ENCODE measurements at places on chromosomes 2 and 18.

DNA sequence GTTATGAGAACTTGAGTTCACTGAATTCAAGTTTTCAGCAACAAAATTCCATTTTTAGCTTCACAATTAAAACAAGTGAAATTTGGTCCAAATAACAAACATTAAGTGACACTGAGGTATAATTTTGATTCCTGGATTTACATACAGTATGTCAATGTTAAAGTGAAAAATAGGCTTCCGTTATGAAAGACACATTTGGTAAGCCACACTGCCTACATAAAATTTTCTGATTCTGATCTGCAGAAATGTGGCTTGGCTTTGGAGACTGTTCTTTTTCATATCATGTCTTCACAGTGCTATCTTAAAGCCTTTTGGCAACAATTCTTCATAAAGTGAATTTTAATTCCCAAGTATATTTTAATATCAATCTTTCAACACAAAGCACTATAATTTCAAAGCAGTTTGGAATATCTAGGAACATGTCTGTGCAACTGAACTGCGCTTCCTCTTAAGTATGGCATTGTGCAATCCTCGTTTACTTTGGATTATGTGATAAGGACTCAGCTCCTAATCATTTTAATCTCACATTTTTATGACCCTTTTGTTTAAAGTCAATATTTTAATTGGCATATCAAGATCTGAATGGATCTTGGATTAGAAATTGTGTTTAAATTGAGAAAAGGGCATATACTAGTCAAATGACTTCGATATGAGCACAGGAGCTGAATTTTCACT is 60.0 kb downstream of the RBMS1 start:
- no peak for DNase-seq

DNA sequence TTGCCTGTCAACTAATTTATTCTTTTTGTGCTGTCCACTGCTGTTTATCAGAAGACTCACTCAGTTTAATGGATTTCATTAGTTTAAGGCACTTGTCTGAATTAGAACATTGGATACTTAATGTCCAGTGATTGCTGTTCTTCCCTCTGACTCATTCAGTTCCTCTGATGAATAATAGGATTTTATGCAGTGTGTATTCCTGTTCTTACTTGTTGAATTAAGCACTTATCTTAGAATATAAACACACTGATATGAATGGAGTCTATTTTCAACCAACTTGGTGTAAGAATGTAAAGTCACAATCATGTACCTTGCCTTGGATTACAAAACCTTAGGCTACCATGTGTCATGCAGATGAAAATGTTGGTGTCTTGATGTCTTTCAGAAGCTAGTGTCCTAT is 87.0 kb upstream of the PROKR1 start:
- DNase-seq, result no peak

DNA sequence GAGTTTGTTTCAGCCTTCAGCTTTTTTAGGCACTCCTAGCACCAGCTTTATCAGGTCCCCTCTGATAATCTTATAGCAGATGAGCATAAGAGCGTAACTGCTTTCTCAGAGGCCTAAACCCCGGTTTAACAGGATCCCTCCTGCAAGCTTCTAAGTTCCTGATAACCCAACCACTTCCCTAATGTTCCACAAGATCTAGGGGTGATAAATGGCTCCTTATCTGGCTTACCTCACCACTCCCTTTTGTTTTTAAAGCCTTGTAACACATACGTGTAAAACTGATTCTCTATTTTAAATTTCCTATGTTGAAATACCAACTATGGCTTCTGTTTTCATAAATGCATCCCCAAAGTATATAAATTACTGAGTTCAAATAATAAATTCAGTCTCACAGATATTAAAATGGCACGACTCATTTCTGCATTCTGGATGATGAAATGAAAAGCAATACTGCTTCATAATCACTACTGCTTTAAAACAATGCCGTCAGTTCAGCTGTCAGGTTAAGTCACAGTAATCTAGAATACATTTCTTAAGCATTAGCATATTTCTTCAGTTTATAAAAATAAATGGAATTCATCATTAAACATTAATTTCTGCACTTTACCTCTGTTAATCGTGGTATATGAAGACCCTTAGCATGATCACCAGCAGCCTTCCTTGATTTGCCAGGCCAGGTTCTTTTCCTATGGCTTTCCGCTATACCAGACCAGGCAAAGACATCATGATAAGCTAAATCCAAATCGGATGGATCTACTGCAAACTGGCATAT is 126.3 kb downstream of the C2orf74 start:
- DNase-seq, result no peak

DNA sequence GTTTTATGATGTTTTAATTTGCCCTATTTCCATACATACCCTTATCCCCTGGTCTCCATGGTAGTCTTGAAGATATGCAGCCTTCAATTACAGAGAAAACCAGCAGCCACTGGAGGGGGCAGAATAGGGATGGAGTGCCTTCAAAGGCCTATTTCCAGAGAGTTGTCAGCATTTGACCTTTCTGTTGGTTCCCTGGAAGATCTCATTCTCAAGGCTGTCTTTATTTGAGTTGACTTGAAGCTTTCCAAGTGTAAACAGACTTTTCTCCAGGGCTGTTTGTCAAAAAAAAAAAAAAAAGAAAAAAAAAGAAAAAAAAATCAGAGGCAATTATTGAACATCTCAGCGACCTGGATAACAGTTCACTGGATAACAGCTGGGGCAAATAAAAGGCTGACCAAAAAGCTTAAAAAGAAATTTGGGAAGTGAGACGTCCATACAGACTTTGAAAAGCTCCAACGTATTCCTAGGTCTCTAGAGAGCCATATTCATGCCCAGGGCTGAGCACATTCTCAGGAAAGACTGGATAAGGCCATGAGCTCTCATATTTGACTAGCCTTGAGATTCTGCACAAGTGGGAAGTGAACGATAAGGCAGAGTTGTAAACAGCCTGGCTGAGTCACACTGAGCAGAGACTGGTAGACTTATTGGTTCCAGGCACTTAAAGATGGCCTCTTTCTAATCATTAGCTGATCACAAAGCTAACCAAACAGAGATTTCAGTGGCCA is 126.6 kb downstream of the VAPA start:
- DNase-seq, result no peak

- DNase-seq, result no peak
Measured at GRCh38 chr18:69402533-69402989, 1.9 kb downstream of the DOK6 start.

DNA sequence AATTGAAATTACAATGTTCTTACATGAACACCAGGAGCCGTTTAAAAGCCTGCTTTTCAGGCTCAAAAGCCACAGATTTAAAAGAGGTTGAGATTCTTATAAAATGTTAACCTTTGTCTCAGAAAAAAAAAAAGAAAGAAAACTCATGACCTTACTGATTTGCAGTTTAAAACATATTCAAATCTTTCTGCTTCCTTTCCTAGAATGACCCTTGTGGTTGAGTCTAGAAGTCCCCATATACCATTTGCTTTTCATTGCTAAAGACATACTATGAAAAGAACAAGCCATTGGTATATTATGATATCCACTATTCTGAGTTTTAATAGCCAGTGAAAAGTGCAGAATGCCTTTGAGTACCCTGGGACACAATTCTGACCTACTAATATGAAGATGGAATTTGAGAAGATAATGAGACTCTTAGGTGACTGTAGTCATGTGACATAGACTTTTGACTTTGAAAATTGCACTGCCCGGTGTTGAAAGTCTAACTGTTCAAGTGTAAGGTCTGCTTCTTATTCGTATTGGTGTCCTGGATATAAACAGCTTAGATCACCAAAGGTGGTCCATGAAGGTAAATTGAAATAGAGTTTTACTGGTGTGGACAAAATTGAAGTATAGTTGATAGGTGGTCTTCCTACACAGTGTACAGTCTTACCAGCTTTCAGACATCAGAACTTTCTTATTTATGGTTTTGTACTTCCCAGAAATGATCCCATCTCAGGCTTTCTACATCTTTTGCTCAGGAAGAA is 117.0 kb downstream of the DOCK10 start:
- no peak for DNase-seq

- no peak for DNase-seq
Measured at GRCh38 chr2:12718015-12718671, 1.4 kb downstream of the TRIB2 start.

- DNase-seq, result no peak
Measured at GRCh38 chr2:152762202-152762601, 43.8 kb downstream of the ARL6IP6 start.

Data from stimulated activated CD4-positive, alpha-beta T cell treated with anti-CD3 and anti-CD28 coated beads, Interleukin-4, amount 100 ng/mL, for 48 hours (primary cell).